ENCODE measurements at places on chromosomes 6 and 20. TPM values are rescaled to one million over a fixed set of nuclear protein-coding genes. Genes with fewer than 3 reads are reported as not detected.

- DNase-seq: peak; percentile 28
Measured at GRCh38 chr6:131937226-131937625, 13.9 kb downstream of the CCN2 start.

DNA sequence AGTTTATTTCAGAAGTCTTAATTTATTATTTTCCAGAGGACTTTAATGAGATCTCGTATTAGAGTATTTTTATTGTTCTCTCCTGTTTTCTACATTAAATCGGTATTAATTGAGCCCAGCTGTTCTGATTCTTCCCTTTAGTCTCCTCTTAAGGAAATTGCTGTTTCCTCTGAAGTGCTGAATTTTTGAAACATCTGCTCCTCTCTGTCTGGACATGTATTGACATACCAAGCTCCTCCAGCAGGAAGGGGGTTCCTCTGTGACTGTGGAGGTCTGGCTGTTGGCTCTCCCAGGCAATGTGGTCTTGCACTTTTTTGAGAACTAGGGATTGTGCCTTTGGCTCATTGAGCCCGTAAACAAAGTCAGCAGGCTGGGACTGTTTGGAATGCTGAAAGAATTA is 74.9 kb downstream of the MAP3K4 start:
- DNase-seq: no peak

KIF6 gene
- 1.3 TPM for total RNA-seq

ZC3H12D gene
- 0.15 TPM for total RNA-seq

DNA sequence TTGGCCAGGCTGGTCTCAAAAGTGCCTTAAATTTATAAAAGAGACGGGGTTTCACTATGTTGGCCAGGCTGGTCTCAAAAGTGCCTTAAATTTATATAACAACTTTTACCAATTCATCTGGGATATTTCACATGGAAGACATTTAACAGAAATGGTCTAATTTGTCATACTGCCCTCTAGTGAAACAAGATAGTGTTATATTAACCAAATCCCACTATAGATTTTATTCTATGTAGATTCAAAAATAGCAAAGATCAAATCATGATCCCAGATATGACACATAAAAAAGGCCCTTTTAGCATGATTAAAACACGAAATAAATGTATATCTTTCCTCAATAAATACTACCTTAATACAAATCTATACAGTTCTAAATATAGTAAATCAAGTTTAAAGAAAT is 102.8 kb upstream of the TFAP2D start:
- peak; percentile 4 for DNase-seq

CDSN gene
- under 0.01 TPM for total RNA-seq

DNA sequence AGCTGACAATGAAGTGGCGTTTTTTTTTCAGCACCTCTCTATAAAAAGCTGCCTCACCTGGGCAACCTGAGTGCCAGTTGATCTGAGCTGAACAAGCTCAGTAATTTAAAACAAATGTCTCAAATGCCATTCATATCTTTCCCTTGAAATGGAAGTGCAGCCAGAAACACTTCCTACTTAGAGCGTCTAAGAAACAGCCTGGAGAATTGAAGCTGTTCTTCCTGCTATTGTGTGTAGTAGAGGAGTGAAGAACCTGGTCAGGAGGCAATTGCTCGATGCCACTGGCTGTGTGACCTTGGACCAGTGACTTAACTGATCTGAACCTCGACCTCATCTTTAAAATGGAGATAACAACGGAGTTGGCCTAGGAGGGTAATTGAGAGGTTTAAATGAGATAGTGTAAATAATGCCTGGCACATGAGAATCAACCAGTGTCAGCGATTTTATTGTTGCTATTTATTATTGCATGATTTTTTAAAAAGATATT is 95.4 kb upstream of the FOXQ1 start:
- peak; percentile 42 for DNase-seq

- DNase-seq: no peak
Measured at GRCh38 chr6:89858041-89858440, 28.4 kb downstream of the CASP8AP2 start.

- no peak for DNase-seq
Measured at GRCh38 chr6:98678481-98678880, 155.9 kb upstream of the POU3F2 start.

DNA sequence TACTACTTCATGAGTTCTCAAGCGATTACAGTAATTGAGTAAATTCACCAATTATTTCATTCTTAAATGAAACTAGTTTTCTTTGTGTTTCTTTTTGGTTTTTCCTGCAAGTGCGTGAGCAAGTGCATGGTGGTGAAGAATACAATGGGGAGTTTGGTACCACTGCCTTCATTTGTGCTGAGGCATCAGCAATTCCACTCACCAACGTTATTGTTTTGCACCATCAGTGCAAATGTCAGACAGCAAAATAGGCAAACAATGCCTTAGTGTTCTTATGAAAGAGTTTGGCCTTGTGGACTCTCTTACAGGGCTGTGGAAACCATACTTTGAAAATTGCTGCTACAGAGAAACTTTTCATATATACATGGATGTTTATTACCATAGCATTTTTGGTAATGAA is 8.2 kb downstream of the CDH26 start:
- no peak for DNase-seq

MEI4 gene
- 1.2 TPM for total RNA-seq

DNA sequence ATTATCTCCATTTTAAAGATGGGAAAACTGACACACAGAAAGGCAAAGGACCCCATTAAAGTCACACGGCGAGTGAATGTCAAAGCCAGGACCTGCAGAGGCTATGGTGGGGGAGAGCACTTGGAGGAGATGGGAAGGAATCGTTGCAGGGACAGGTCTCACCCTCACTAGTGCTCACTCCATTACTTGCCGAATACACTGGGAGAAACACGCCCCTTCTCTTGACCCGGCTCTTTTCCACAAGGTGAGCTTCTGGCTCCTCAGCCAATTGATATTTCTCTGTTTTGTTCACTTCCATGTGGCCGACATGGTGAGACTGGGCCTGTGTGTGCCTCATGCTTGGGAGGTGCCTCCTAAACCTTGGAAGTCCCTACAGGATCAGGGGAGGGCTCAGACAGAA is 117.8 kb upstream of the KCNG1 start:
- no peak for DNase-seq

DNA sequence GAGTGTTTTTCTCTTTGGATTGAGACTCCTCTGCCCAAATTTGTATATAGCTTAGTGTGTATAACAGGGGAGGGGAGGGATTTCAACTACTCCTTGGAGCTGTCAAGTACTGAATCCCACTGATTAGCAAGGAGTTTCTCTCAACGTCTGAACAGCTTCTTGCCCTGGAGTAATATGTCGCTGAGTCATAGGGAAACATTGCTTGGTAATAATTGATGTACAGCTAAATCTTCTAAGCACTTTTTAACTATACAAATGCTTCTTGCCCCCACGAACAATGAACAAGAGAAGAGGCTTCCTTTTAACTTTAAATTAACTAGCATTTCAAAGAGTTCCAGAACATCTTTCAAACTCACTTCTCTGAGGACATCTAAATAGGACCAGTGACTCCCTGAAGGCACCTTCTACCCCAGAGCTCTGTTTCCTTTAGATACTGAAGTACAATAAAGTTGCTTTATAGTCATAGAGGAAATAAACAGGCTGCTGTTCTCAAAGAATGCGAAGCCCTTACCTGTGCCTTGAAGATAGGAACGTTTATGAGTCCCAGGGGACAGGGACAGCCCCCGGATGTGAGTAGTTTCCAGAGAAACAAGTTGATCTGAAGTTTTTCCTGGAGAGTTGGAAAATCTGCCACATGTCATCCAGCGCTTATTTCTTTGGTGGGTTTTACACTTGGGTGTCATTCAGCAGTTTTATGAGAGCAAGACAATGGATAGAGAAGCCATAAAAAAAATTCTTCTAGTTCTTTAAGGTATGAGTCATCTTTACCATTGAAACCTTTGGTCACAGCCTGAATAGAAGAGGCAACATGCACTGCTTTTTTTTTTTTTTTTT is 462.5 kb upstream of the BTBD3 start:
- DNase-seq: peak; percentile 98

DNA sequence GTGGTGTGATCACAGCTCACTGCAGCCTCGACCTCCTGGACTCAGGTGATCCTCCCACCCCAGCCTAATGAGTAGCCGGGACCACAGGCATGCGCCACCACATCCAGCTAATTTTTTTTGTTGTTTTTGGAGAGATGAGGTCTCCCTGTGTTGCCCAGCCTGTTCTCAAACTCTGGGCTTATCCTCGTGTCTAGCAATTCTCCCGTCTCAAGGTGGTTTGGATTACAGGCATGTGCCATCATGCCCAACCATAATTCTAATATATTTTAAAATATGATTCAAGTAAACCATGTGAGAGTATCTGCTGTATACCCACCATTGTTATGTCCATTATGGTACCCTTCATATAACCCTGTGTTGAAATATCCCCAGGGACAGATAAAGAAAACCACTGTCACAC is 60.3 kb upstream of the C20orf144 start:
- DNase-seq: no peak

PPIL4 gene
- 59.0 TPM for total RNA-seq

DNA sequence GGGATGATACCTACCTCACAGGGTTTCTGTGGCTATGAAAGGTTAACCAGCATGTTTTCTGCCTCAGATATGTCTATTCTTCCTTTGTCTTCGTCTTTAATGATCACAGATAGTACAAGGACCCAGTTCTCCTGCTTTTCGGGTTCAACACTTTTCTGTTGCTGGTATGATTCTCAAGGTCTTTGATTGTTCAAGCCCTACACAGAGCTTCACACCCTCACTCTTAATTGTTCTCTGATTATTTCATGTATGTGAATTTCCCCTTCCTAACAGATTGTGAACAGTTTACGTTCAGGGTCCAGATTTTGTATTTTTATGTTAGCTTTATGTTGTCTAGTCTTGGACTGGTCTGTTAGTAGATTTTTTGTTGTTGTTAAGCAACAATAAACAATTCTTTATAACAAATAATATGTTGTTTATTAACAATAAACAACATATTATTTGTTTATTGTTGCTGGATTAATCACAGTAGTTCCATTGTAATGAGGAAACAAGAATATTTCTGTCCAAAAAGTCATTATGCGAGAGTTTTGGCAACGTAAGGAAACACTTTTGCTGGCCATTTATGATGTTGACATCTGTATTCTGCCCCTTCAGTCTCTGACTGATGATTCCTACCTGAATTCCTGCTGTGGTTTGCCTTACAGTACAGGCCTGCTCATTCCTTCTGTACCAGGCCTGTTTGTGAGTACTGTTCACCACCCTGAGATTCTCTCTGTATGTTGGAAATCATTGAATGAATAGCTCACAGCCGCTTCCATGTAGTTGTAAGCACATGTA is 27.2 kb upstream of the TULP4 start:
- no peak for DNase-seq

SYNDIG1 gene
- total RNA-seq: not detected

- no peak for DNase-seq
Measured at GRCh38 chr6:139551376-139551775, 176.9 kb upstream of the CITED2 start.

DNA sequence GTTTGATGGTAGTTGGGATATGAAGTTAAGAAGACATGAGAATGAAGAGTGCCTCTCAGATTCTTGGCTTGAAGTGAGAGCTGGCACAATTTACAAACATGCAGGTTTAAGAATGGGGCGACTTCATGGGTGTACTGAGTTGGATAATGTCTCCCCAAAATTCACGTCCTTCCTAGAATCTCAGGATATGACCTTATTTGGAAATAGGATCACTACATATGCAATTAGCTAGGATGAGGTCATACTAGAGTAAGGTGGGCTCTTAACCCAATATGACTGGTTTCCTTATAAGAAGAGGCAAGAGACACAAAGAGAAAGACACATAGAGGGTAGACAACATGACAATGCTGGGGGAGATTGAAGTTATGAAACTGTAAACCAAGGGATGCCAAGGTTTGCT is 5.2 kb downstream of the PKIB start:
- DNase-seq: no peak

DNA sequence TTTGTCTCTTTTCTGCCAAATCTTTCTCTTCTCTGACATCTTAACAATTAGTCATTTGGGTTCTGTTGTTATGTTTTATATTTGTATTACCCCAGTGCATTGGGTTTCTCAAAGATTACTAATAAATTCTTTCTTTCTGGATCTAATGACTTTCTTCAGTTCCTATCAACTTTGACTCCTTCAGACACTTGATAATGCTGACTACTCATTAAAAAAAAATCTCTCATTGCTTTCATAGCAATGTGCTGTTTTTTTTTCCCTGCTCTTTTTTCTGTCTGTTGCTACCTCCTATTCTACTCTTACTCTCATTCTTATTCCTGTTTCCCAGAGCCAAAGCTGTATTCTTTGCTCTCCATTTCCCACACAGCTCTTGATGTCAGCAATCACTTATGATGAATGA is 81.3 kb upstream of the MAP3K7 start:
- no peak for DNase-seq

SLC39A7 gene
- total RNA-seq: 108 TPM

DNA sequence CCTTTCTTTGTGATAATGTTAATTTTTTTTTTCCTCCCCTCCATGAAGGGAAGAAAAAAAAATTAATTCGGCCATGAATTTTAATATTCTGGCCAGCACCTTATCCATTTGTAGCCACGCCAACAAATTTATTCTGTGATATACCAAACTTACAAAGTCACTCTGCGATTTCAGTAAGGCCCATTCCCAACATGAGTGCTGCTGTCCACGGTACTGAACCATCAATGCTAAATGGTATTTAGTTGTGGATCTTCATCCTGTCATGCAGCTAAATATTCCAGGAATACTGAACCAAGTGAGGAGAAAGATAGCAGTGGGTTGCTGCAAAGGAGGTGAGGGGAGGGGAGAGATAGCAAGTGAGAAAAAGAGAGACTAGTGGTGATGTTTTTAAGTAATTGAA is 19.5 kb upstream of the RSPH4A start:
- DNase-seq: peak; percentile 30

LAMP5 gene
- total RNA-seq: 0.10 TPM

- DNase-seq: no peak
Measured at GRCh38 chr20:5785146-5785545, 34.9 kb downstream of the SHLD1 start.

DNA sequence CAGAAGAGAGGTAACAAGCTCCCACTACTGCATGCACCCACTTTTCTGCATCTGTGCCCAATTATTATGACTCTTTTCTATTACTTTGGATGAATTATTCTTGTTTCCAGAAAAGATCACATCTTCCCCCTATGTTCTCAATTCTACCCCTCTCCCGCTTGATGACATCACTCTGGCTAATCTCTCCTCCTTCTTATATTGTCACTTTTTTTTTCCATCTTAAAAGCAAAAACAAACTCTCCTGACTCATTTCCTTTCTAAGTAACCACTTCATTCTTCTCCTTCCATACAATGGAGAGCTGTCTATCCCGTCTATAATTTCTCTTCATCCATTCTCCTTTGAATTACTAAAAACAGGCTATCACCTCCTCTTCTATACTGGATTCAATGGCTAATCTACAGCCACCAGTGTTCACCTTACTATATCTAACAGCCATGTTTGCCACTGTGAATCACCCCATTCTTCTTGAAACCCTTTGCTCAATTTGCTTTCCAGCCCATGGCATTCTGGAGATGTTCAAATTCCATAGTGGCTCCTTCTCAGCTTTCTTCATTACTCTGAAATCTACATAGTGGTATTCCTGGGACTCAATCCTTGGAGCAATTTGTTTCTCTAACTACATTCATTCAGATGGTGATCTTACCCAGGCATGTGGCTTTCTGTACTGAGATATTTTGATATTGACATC is 378.4 kb downstream of the ARHGAP18 start:
- no peak for DNase-seq

PNPLA1 gene
- total RNA-seq: not detected
